GM23338 (cell line): ENCODE measurements at places on chromosomes 5 and 9.

DNA sequence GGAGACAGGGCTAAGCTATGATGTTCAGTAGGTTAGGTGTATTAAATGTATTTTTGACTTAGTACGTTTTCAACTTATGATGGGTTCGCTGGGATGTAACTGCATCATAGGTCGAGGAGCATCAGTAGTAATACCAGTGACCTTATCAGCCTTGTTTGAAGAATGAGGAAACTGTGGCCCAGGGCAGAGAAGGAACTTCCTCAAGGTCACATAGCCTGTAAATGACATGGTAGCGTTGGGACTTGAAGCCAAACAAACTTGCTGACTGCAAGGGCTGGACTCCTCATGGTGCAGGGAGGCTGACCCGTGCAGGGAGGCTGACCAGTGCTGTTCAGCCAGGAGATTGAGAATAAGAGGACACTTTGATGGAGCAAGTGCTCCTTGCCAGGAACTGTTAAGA is 21.3 kb upstream of the PTPN3 start:
- no peak for DNase-seq

DNA sequence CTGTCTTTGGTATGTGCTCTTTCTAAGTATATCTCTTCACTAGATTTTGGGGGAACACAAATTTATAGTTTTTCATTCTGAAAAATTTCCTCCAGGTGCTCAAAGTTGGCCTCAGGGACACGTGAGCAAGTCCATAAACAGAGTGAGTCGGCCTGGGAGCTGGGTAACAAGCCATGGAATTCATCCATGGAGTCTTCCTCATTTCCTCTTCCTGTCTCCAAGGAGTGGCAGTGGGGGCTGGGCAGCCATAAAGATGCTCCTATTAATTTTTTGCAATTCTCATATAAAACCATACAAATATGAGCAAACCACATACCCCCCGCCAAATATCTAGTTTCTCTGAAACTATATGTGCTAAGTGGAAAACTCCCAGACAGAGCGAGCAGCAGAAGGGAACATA is 136.6 kb upstream of the OTULINL start:
- DNase-seq: no peak

GRCh38 chr5:88515881-88516819 is 247.5 kb upstream of the TMEM161B start:
- DNase-seq: no peak

GRCh38 chr9:77933019-77933418 is 98.6 kb downstream of the GNAQ start:
- no peak for DNase-seq

DNA sequence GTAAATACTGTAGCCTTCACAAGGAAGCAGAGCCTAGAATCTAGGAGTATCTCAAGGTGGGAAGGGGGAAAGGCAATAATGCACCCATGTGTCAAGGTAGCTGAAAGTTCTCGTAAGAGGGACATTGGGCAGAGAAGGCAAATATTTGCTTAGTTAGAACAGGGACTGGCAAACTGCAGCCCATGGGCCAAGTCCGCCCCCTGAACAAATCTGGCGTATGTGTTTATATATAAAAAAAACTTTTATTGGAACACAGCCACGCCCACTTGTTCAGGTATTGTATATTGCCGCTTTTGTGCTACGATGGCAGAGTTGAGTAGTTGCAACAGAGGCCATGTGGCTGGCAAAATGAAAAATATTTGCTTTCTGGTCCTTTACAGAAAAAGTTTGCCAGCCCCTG is 16.1 kb downstream of the KCNN2 start:
- no peak for DNase-seq

DNA sequence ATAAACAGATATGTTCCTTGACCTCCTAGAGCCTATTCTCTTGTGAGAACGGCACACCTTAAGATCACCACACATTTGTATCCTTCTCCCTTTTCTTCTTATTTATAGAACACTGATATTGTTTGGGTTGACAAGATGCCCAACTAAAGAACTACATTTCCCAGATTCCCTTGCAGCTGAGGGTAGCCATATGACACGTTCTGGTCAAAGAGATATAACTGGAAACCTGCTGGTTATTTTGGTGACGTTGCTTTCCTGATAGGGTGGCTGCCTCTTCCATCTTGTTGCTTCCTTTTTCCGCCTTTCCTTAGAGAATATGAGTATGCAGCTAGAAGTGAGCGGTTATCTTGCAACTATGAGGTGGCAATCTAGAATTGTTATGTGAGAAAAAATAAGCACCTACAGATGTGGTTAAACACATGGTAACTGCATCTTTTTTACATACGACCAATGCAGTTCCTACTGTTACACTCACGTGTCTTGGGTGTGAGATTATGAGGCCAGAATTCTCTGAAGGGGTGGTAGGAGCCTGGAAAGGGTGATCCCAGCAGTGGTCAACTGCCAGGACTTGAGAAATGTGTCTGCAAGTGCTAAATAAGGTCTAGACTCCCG is 72.9 kb downstream of the SEC61B start:
- DNase-seq: no peak

- no peak for DNase-seq
These were observed 10.0 kb upstream of the ADAMTSL1 start for GRCh38 chr9:18463991-18464390.

- DNase-seq: no peak
These were observed 878 bp downstream of the HIGD2A start for GRCh38 chr5:176389135-176390123.

GRCh38 chr9:135215571-135216161 is 128.2 kb downstream of the OLFM1 start:
- DNase-seq: no peak

DNA sequence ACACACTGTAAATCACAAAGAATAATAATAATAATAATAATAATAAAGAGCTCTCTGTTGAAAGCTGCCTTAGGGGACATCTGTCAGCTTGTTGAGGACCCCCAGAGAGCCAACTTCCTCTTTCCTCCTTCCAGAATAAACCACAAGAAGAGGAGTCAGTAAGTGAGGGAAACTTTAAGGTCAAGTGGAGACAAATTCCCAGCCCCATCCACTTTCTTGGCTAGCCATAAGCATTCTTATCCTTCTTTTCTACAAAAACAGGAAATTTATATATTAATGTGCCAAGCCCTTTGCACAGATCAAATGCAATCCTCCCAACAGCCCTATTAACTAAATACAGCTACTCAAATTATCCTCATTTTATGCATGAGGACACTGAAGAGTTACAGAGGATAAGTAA is 9.4 kb upstream of the C5orf58 start:
- no peak for DNase-seq

DNA sequence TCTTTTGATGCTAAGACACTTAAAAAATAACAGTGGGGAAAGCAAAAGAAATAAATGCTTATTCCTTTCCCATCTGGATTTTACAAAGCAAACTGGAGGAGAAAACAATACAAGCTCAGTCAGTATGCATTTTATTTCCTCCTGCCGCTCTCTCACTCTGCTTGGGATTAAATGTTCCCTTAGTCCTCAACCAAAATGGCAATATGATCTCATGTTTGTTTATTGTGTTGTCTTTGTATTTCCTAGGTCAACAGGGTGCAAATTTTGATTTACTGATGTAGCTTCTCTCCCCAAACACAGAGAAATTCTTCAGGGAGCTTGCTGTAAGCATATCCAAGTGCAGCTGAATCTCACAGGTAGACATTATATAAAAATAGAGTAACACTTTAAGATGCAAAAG is 92.1 kb upstream of the ERBIN start:
- DNase-seq: no peak

DNA sequence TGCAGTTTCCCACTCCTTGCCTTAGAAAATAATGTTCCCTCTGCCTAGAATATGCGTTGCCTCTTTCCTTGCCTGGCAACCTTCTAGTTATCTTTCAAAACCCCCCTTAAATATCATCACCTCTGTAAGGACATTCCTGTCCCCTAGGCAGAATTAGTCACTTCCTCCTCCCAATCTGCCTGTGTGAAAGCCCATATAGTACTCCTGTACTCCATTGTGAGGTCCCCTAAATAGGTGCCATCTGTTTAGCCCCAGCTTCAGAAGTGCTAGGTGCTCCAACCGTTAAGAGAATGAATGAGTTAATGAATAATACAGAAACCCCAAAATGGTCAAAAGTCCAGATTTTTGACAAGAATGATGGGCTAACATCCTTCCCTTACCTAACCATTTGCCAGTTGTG is 181.4 kb downstream of the GDNF start:
- DNase-seq: no peak

DNA sequence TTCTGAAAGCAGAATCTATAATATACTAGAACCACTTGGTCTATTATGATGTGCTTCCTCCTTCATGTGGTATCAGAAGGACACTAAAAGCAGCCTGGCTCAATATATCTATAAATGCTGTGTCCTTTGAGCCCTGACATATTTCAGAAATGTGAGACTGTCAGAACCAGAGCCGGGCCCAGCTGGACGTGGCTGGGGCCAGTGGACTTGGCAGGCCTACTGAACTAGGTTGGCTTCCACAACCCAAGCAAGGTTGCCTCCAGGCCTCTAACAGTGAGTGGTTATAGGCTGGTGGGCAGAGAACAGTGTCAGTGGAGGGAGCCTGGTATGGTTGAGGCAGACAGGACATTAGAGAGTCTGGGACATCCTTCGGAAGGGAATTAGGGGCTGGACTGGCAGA is 78.9 kb downstream of the GALNT10 start:
- DNase-seq: no peak

DNA sequence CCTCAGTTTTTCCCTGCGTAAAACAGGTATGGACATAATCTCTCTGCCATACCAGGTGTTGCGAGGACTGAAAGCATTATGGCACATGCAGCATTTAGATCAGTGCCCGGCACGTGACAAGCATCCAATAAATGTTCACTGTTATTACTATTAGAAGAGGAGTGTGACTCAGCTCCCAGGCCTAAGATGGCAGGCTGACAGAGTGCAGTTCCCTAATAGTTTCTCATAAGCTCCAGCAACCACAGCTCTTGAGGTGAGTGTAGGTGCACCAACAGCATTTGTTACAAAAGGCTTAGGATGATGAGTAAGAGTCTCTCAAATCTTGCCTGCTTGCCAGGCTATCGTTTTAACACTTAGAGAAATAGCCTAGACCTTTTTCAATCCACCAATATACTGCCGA is 28.9 kb upstream of the GLIS3 start:
- DNase-seq: no peak

- DNase-seq: peak; percentile 34
These were observed 404.5 kb downstream of the YTHDC2 start for GRCh38 chr5:113917997-113918396.

- DNase-seq: no peak
These were observed 57.3 kb downstream of the MED10 start for GRCh38 chr5:6321078-6321477.

DNA sequence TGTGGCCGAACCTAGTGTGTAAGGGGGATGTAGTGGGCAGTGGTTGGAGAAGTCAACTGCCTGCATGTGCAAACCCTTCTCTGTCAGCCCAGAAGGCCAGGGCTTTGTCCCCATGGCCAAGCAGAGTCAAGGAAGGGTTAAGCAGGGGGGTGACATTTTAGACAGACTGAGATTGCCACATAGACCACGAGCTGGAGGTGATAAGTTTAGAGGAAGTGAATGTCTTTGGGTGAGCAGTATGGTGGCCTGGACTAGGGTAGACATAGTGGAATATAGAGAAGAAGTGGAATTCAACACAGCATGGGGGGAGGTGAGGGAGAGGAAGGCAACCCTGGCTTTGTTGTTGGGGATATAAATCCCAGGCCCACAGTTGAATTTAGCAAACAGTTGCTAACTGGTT is 38.7 kb upstream of the CDKN2AIPNL start:
- no peak for DNase-seq

DNA sequence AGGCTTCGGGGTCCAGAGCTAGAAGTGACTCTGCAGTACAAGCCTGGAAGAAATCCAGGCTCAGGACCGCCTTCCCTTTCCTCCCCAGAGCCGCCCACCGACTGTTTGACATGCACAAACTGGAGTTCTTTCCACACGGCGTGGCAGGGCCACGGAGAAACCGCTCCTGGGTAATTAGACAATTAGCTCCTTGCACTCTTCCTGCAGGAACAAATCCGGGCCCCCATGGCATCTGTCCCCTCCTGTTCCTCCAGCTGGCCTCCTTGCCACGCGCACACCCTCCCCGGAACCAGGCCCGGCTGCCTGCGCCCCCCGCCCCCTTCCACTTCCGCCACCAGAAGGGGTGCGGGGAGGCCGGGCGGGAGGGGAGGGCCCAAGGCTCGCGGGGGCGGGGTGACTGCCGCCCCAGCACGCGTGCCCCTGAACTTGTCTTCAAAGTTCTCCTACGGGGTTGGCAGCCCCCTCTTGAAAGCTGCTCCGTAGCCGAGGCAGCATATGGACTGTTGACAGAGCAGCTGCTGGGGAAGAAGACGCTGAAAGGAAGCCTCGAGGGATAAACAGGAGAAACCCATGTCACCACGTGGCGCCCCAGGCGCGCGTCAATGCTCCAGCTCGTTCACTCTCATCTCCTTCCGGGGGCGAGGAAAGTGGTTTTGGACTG is 74.3 kb downstream of the SEC61B start:
- peak; percentile 27 for DNase-seq

GRCh38 chr5:61878471-61878870 is 427.5 kb upstream of the KIF2A start:
- DNase-seq: no peak

GRCh38 chr9:117783828-117784227 is 79.6 kb downstream of the TLR4 start:
- DNase-seq: peak; percentile 6

GRCh38 chr5:166285361-166285760 is 2006.1 kb upstream of the WWC1 start:
- no peak for DNase-seq

DNA sequence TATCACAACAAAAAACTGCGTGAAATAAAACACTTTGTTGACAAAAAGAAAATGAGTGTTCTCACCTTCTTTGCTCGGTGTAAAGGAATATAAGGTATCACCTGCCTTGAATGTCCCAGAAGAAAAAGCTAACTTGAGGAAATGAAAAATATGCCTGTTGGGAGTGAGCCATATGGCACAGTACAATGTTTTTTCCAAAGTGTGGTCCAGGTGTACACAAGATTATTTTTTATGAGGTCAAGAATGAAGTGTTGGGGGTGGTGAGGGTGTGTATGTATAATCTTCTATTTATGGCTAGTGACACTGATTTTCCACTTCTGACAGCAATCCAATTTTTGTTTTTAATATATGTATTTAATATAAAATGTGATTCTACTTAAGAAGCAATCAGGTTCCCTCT is 134.4 kb downstream of the RFX3 start:
- no peak for DNase-seq

- DNase-seq: peak; percentile 41
These were observed 46.7 kb downstream of the MYO10 start for GRCh38 chr5:16889203-16889971.

DNA sequence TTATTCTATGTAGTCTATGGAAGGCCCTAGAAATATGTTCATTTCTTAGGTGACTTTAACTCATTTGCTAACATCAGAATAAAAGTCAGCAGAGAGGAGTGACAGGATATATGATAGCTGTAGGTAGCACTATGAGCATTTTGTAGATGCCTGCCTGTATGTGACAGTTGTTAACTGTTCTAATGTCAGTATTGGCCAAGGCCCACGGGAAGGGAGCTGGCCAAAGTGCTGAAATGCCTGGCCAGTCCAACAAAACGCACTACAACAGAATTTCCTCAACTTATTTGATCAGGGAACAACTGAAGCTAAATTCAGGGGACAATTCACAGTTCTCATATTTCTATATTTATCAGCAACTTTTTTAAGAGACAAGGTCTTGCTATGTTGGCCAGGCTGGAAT is 20.8 kb downstream of the SV2C start:
- peak; percentile 72 for DNase-seq

GRCh38 chr5:78162253-78162862 is 132.1 kb downstream of the AP3B1 start:
- peak; percentile 63 for DNase-seq

GRCh38 chr9:74172874-74173273 is 324.3 kb upstream of the RORB start:
- no peak for DNase-seq
